ENCODE measurements at places on chromosomes 2 and 18.

DNA sequence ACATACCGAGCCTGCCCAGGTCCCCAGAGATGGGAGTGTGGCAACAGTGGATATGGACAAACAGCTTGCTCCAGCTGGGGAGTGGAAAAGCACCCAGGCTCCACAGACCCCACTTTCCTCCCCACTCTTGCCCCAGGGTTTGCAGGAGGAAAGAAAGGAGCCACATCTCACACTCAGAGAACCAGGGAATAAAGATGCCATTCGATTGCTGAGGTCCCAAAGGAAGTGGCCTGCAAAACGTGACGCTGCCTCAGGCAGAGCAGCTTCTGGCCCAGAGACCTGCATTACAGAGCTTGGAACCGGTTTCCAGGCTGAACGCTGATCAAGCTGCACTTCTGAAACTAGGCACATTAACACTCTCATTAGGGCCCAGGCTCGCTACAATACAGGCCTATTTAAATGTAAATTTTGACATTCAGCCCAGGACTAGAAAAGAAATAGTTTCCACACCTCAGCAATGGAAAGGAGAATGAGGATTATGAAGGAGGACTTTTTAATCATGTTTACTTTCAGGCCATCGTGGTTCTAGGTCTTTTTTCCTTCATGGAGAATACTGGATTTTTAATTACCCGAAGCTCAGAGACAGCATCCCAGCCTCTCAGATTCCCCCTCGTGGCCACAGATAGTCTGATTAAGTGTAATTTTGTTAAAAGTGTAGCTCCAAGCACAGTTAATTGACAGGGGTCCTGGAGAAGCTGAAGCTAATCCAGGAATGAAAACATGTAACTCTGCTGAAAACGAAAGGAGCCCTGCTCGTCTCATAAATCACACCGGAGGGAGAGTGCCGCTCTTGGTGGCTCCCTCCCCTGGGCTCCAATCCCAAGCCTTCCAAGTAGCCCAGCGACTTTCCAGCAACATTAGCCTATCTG lies 221.3 kb upstream of the RAB6C start:
- no peak for DNase-seq

- DNase-seq = peak; percentile 39
Observed at GRCh38 chr2:126971481-126972278, 73.0 kb downstream of the TEX51 start.

GRCh38 chr2:120352696-120353590 lies 7.0 kb downstream of the INHBB start:
- no peak for DNase-seq

- peak; percentile 70 for DNase-seq
Observed at GRCh38 chr2:57760381-57760801, 286.2 kb upstream of the VRK2 start.

GRCh38 chr2:40093021-40093675 lies 314.1 kb upstream of the THUMPD2 start:
- DNase-seq = no peak

- DNase-seq = no peak
Observed at GRCh38 chr2:30367232-30368070, 79.6 kb upstream of the LCLAT1 start.

DNA sequence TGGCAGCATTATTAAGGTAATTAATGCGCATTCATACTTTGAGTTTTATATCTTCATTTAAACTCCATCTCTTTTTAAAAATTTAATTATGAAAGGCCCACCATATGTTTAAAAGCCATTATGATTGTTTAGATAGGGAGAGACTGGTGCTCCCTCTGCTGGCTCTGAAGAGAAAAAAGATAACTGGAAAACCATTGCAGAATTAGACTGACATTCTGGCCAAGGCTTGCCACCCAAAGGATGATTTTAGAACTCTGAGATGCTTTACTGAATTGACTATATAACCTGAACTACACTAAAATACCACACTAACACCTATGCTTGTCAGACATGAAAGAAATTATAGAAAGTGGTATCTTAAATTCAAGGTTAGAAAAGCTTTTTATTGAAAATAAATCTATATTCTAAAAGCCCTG lies 127.6 kb upstream of the SPOPL start:
- DNase-seq = peak; percentile 20

DNA sequence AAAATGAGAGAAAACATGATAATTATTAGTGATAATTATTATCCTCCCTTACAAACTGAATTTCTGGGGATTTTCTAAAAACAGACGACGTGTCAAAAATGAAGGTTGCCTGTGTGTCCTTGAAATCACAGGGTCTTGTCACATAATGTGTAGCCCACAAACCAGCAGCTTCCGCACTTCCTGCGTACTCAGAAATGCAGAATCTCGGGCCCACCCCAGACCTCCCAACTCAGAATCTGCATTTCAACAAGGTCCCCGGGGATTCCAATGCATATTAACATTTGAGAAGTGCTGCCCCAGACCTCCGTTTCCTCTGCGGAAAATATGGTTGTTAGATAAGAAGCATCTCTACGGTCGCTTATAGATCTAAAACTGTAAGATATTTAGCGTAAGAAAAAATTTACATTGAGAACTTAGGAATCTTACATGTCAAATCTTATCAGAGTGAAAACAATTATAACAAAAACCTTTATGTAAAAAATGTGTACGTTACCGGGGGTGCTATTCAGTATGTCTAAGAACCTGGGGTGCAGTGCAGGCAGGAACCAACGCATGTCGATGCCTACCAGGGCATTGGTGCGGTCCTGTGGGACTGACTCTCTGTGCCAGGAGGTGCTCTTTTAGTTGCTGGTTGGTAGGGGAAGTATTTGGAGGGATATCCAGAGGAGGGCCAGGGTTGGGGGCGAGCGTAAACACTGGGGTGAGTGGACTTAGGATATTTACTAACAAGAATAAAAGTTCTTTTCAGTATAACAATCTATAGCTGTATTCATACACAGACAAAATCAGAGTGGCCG lies 15.2 kb downstream of the CDKL4 start:
- no peak for DNase-seq

- no peak for DNase-seq
Observed at GRCh38 chr18:10059610-10060468, 146.0 kb downstream of the VAPA start.

DNA sequence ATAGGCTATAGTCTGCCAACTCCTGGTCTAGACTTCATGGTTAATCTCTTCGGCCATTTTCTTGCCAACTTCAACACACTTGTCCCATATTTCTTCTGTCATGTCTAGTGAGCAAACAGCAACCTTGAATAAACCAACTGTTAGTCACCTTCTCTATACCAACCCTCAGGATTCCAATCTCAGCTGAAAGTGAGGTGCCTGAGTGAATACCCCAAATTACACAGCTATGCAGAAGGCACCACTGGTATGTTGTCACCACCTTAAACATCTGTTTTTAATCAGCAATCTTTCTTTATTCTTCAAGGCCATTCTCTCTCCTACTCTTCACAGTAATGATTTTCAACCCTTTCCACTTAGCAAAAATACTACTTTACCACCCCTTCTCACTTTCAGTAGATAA lies 39.3 kb downstream of the THOC1 start:
- DNase-seq = no peak

DNA sequence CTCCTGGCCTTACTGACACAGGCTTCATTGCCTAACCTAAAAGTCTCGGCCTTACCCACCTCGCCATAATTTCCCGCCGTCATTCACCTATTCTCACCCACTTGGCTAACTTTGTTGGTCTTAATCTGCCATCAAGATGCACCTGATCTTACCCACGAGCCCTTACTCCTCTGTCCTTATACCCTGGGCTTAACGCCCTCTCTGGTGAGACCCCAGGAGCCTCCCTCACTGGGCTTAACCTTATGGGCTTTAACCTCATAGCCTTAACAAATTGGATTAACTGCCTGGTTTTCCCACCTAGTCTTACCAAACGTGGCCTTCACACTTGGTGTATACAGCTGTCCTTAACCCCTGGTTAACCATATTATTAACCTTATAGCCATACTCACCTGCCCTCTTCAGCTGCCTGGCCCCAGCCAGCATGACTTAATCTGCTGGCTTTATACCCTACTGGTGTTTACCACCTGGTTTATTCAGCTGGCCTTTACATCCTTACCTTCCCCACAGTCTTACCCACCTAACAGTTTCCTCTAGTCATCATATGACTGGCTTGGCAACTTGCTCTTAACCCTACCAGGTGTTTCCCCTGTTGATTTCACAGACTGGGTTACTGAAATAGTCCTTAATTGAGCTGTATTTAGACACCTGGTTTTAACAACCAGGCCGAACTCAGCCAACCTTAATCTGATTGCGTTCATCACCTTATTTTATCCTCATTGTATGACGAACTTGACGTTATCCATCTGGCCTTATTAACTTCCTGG lies 132.0 kb upstream of the ZSWIM2 start:
- DNase-seq = no peak

GRCh38 chr18:2914185-2914880 lies 67.5 kb downstream of the EMILIN2 start:
- no peak for DNase-seq

DNA sequence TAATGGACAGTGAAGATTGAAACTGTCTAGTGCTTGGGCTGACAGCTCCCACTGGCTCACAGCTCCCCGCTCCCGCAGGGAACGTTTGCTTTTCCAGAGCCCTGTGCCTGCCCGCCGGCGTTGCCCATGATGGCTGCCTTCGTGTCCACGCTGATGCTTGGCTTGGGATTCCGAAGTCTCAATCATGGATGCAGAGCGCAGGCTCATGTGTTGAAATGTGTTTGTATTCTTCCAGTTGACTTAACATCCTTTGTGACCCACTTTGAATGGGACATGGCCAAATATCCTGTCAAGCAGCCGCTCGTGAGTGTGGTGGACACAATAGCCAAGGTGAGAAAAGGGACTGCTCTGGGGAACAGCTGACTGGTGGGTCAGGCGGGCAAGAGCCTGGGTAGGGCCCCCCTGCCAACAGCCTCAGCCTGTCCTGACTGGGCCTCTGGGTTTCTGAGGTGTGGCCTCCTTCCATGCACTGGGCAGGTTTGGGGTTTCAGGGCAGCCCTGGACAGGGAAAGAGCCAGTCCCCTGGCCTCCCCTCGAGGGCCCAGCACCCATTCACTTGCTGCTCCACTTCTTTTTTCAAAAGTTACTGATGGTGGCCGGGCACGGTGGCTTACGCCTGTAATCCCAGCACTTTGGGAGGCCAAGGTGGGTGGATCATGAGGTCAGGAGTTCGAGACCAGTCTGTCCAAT lies 42.8 kb downstream of the ATP6V1C2 start:
- DNase-seq = no peak

GRCh38 chr18:7273301-7273921 lies 42.5 kb downstream of the LRRC30 start:
- DNase-seq = no peak

DNA sequence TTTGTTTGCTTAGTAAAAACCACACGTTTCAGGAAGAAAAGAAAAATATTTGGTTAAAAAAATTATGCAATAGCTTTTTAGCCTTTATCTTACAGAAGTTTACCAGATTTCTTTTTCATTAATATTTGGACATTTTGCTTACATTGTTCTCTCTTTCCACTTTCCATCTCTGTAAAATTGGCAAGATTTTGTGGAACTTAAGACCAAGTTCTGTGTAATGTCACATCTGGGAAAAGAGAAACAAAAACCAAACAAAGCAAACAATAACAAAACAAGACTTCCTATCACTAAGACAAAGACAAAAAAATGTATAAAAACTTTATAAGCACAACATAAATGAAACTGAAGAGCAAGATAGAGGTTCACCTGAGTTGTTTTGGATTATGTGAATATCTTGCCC lies 1392.1 kb upstream of the CELF4 start:
- no peak for DNase-seq

DNA sequence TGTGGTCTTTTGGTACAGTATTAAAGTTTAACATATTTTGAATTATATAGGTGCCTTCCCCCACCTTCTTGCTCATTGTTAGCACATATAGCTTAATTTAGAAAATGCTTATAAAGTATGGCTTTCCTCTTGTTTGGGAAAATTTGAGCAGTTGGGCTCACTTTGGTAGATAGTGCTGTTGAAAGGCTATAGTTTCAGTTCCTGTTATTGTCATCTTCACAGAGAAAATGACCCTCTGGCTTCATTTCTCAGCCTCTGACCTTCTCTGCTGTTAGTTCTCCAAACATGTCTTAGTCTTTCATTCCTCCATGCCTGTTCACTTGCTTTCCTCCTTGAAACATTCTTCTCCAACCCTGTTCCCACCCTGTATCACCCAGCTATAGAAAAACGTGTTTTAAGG lies 200.6 kb downstream of the WDR7 start:
- DNase-seq = no peak

DNA sequence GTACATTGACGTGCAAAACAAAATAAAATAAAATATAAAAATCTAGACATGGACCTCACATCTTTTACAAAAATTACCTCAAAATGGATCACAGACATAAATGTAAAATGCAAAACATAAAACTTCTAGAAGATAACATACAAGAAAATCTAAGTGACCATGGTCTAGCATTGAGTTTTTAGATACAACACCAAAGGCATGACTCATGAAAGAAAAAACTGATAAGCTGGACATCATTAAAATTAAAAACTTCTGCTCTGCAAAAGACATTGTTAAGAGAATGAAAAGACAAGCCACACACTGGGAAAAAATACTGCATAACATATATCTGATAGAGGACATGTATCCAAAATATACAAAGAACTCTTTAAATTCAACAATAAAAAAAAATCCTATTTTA lies 14.4 kb downstream of the MAP4K3 start:
- DNase-seq = no peak

- no peak for DNase-seq
Observed at GRCh38 chr2:108905906-108906305, 83.1 kb downstream of the EDAR start.

GRCh38 chr2:134988994-134989605 lies 58.1 kb downstream of the MAP3K19 start:
- peak; percentile 24 for DNase-seq

DNA sequence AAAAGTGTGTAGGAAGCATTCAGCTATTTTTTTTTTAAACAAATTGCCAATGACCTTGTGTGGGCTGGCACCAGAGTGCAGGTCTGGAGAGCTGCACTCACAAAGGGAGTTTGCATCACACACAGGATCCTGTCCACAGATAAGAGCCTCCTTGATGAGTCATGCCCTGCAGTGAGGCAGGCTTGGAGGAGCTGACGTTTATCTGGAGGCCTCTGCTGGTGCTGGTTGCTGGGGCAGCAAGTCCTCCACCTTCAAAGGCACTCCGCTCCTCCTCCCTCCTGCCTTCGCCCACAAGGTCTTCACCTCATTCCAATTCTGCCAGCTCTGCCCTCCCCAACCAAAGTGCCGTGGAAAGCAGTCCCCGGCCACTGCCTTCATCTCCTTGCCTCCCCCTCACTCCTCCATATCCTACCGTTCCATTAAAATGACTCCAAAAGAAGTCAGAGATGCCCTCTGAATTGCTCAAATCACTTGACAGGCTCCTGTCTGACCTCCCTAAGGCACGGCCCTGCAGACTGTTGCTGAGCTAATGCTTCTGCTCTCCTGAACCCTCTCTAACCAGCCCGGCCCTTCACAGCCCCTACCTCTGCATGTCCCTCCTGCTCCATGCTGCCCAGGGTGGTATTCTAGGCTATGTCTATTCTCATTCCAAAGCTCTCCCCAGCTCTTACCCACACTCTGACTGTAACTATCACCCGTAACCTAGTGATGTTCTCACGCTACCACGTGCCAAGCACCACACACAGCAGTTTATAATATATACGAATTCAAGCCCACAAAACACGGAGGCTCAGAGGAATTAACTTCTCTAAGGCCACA lies 30.9 kb downstream of the LONRF2 start:
- no peak for DNase-seq

All from NCI-H1694 (cell line).